Stimulated activated CD4-positive, alpha-beta T cell treated with anti-CD3 and anti-CD28 coated beads, Interleukin-1b, Interleukin-23, amount 100 ng/mL, for 1 hour (primary cell): ENCODE measurements at places on chromosomes 4 and X.

DNA sequence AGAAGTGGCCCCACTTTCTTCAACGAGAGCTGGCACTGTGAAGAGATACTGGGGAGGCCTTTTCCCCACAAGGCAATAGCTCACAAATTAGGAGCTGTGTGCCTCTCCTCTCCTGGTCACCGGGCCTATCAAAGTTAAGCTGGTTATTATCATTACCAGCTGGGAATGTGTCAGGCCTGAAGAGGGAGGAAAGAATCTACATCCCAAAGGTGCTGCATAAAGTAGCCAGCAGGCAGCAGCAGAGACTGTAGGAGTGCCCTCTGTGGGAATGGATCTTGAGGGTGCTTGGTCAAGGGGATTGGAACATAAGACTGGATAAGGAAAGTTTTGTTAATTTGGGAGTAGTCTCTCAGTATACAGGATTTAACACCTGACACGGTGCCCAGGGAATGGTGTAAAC is 9.1 kb upstream of the TMPRSS11D start:
- no peak for DNase-seq

GRCh38 chrX:15017491-15017890 is 144.3 kb downstream of the MOSPD2 start:
- DNase-seq, result no peak

GRCh38 chrX:129585691-129586090 is 45.6 kb downstream of the OCRL start:
- DNase-seq, result no peak

GRCh38 chrX:44529310-44529709 is 13.3 kb downstream of the FUNDC1 start:
- no peak for DNase-seq

- DNase-seq, result no peak
Measured at GRCh38 chrX:65522739-65523372, 11.7 kb downstream of the LAS1L start.

GRCh38 chrX:144732588-144732987 is 514.7 kb upstream of the SPANXN1 start:
- no peak for DNase-seq

GRCh38 chr4:101954975-101955678 is 164.6 kb downstream of the BANK1 start:
- DNase-seq, result no peak

GRCh38 chr4:147629783-147630730 is 12.9 kb downstream of the TMEM184C start:
- no peak for DNase-seq

- DNase-seq, result no peak
Measured at GRCh38 chr4:13143222-13144070, 340.7 kb downstream of the RAB28 start.

DNA sequence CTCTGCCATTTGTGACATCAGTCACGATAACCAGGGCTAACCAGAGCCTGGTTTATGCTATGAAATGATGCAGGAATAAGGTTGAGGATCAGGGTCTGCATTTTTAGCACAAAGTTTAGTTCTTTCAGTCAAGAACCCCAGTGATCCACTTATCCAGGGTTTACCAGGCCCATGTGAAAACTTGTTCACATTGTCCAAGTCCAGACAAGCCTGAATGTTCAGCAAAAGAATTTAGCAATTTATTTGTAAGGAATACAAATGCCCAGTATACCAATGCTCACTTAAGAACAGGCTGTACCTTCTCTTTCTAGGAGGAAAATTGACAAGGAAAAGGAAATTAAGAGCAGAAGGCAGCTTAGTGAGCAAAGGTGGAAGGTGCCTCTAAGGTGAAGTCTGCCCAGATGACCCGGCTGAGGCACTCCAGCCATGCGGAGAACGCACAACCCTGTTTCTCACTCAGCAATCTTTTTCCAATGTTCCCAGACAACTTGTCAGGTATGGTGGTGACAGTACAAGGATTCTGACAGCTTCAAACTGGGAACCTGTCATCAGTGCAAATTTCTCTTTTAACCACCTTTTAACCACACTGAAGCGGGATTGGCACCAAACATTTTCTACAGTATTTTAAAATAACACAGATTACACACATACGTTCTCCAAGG is 54.0 kb downstream of the TBC1D9 start:
- DNase-seq, result no peak

GRCh38 chr4:116302990-116303735 is 782.2 kb downstream of the TRAM1L1 start:
- DNase-seq, result no peak

- DNase-seq, result peak; percentile 34
Measured at GRCh38 chr4:41882625-41883347, 52.4 kb upstream of the TMEM33 start.

- no peak for DNase-seq
Measured at GRCh38 chr4:114192854-114193253, 213.4 kb upstream of the ARSJ start.

DNA sequence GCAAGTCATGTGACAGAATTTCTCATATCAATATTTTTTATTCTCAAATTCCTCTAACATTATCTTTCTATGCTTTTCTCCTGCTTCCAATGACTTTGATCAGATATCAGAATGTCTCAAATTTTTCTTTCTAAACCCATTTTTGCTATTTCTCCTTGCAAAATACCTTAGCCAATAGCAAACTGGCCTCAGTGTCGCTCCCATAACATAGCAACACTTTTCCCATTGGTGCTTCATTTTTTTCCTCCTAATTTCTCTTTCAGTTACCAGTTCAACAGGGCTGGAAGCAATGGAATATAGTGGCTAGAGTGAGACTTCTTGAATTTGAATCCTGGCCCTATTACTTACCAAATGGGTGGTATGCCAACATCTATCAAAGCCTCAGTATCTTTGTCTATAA is 1091.6 kb downstream of the C4orf33 start:
- DNase-seq, result no peak

GRCh38 chrX:28756647-28757046 is 169.4 kb downstream of the IL1RAPL1 start:
- no peak for DNase-seq

DNA sequence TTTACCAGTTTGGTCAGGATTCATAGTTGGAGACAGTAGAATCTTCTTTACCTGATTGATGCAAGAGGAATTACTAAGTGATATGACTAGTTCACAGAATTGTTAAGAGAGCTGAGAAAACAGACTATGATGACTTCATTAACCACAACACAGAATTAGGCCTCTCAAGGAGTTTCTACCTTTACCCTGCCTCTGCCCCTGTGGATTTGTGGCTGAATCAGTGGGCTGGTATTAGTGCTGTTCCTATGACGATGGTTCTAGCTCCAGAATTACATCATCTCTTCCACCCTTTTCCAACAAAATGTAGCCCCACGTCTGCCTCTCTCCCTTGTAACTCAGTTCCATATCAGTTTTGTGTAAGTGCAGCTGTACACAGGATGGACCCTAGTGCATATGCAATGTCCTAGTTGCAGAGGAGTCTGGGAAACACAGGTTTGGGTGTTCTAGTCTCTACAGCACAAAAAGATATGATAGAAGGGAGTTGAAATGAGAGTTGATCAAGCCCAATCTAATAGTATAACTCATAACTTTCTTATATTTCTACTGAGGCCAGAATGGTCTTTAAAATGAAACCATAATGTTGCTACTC is 99.3 kb downstream of the ANXA5 start:
- DNase-seq, result no peak

- no peak for DNase-seq
Measured at GRCh38 chr4:4344915-4345527, 41.9 kb upstream of the NSG1 start.

DNA sequence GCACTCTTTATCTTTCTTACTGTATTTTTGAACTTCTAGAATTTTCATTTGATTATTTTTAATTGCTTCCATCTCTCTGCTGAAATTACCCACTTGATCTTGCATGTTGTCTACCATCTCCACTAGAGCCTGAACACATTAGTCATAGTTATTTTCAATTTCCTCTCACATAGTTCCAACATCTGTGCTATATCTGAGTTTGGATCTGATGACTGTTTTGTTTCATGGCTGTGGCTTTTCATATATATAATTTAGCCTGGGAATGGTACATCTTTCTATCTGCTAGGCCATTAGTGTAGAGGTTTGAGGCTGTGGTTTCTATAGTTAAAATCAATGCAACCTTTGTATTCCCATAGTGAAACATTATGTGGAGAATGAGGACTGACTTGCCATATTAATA is 33.2 kb downstream of the NPY2R start:
- no peak for DNase-seq

GRCh38 chr4:101983835-101984234 is 193.3 kb downstream of the BANK1 start:
- no peak for DNase-seq

DNA sequence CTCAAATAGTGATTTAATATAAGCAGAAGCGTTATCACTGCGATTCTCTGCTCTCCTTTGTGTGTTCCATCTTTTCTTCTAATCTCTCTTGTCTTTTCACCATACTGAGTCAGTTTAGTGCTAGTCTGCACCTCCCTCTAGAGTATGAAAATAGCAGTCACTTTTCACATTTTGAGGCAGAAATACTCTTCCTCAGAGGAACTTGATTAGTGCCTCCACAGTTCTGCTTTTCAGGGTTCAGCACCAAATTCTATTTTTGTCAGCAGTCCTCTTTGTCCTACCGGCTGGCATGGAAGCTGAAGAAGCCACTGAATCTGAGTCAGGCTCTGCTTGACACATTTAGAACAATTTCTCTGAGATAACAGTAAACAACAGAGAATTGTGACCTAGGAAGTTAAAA is 49.7 kb upstream of the ANKRD17 start:
- no peak for DNase-seq

DNA sequence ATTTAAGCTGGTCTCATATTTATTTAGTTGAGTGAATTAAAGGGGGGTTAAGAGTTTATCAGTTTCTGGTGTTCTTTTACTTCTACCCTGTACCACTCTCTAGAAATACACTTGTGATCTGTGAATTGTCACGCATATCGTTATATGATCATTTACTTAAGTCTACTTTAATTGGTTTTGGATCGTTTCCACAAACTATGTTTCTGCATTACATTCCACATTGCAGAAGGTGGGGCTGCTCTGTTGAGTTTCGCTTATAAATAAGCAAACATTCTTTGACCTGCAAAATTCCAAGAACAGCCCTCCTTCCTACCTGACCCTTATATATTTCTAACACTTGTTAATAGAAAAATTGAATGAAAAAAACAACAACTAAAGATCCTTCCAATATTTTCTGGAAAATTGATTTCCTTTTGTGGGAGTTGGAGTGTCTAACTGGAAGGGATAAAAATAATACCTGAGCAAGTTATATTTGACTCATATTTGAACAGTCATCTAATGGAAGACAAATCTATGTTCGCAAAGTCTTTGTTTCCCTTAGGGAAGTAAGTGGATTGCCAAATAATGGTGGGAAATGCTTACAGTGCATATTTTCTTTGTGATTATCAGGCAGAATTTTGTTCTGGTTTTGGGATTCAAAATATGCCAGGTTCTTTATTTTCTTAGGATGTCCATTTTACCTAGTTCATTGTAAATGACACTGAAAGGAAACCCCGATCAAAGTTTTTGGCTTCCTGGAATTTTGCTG is 152.7 kb downstream of the RELL1 start:
- no peak for DNase-seq

DNA sequence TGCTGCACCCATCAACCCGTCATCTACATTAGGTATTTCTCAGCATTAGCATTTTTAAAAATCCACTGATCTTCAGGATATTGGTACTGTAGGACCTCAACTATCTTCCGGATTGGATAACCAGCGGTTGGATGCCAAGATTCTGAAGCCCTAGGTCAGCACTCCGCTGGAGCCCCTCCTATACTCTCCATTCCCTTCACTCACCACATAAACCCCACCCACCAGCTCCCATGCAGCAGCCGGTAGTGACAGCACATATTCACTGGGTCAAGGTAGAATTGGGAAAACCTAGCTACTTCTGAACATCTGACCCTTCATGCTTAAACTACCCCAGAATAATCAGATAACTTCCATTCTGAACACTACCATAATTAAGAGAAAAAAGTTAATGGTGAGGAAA is 134.9 kb downstream of the CORIN start:
- no peak for DNase-seq

DNA sequence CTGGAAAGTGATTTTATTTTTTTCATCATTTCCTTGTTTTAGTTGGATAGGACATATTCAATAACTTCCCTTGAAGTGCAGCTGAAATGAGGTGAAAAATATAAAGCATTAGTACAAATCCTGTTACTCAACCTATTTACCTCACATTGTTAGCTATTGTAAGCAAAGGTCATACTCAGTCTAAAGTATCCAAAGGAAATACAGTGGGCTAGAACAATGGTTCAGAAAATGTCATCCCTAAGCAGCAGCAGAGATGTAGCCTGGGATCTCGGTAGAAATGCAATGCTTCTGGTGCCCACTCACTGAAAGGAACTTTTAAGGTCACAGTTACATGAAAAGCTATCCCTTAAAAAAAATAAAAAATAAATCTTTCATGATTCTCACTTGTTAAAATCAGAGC is 300.6 kb downstream of the PPP4R3C start:
- DNase-seq, result no peak

- DNase-seq, result peak; percentile 49
Measured at GRCh38 chrX:65667503-65668376, at the start of gene MSN. Gene MSN (plus strand): TSS chrX:65667654. CDS start chrX:65667842, 188 bp downstream.

DNA sequence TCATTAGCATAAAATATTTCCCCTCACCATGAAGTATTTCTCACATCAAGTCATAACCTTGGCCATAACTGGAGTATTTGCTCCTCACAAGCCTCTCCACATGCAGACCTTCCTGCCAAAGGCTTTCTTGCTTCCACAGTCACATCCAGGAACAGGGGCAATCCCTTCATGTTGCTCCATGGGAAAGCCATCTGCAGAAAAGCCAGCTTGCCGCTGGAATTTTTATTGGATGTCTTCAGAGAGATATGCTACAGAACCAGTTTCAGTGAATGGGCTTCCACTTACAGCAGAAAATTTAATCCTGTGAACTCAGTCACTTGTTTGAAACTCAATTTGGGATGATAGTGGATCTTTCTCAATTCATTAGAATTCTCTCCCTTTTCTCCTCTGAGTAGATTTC is 3.2 kb upstream of the CDKN2AIP start:
- no peak for DNase-seq

GRCh38 chr4:140351093-140352075 is 22.1 kb upstream of the SCOC start:
- DNase-seq, result no peak

DNA sequence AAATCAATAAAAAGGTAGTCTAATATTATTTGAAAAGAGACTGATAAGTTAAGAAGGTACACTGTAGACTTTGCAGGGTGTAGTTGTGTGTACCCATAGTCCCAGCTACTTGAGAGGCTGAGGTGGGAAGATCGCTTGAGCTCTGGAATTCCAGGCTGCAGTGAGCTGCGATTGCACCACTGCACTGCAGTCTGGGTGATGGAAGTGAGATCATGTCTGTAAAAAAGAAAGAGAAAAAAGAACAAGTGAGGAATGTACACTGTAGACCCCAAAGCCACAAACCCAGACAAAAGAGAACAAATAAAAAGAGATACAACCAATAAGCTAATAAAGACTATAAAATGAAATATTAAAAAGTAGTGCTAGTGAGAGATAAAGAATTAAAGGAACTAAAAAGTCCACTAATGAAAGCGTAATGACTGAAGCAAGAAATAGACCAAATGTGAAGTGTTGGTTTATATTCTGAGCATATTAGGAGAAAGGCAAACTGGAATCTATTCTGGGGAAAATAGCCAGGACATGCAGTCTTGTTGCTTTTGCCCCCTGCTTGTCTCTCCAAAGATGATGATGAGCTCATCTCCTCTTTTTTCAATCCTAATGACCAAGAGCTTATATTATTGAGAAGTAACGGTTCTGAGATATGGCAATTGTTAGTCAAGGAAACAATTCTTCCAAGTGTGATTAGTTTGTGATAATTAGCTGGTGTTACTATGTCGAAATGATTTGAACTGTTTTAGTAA is 19.1 kb downstream of the GSX2 start:
- DNase-seq, result no peak
